ENCODE measurements at places on chromosomes 16 and 17.

- no peak for DNase-seq
These were observed 4.9 kb downstream of the THRA start for GRCh38 chr17:40067710-40068109.

- DNase-seq, result no peak
These were observed 363 bp upstream of the MIF4GD start for GRCh38 chr17:75271233-75271954.

DNA sequence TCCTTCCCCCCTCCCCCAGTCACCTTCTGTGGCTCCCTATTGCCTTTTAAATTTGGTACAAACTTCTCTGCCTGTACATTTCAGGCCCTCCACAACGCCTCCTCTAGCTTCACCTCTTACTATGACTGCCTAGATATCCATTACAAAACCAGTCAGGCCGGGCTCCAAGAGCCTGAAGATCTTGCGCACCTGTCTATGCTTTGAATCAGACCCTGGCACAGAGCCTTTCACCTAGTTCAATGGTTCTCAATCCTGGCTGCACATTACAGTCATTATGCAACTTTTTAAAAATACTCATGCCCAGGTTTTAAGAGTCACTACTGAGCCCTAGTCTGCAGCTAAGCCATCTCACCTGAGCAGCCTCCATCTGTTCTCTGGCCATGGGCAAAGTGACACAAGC, 1.6 kb upstream of the GAS7 start:
- DNase-seq, result no peak

- no peak for DNase-seq
These were observed 53.4 kb downstream of the MFSD11 start for GRCh38 chr17:76791053-76791980.

- DNase-seq, result no peak
These were observed 22.5 kb upstream of the ADCY9 start for GRCh38 chr16:4138713-4139112.

DNA sequence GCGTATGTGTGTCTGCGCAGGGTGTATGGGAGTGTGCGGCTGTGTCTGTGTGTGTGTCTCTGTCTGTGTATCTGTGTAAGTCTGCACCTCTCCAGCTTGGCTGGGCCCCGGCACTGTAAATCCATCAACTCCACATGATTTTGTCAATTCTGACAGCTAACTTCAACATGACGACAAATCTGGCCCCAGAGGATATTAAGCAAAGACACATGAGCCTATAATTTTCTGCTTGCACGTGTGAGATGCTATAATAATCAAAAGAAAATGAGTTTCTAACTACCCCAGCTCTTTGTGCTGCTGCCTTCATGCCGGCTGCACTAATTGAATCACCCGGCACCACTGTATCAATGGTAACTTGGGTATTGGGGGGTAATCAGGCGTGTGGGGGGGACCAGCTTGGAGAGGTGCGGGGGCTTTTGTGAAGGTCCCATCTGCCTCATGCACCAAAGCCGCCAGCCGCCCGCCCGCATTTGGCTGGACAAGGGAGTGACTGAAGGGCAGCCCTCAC, 57.6 kb upstream of the LHX1 start:
- DNase-seq, result no peak

DNA sequence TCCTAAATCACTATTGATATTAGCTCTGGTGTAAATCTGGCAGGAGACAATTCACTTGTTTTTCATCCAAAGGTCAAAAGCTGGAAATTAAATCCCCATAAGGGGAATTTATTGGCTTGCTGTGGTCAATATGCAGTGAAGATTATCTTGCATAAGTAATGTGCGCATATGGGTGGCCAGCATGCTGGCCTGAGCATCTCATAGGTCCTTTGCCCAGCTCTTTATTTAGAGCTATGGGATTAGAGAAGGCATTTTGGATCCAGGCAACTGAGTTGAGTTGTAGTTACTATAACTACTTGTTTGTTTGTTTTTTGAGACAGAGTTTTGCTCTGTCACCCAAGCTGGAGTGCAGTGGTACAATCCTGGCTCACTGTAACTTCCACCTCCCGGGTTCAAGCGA, 110.7 kb downstream of the AATF start:
- no peak for DNase-seq

- no peak for DNase-seq
These were observed 1.6 kb downstream of the FAM117A start for GRCh38 chr17:49762151-49762941.

GRCh38 chr16:66824006-66824405, 6.8 kb downstream of the NAE1 start:
- no peak for DNase-seq

DNA sequence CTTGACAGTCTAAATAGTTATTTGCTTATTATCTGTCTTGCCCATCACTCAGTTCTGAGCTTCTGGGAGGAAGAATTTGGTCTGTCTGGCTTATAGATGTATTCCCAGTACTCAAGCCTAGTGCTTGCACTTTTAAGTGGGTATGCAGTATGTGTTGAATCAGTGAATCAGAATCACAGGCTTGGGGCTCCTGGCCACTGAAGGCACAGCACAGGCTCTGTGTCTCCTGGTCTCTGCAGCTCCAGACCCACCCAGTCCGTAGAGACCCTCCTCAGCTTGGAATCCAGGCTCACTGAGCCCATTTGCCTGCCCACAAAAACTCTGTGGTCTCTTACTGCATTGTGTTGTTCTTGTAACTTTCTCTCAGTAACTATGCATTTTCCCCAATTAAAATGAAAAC, 19.3 kb upstream of the CFAP20 start:
- DNase-seq, result no peak

DNA sequence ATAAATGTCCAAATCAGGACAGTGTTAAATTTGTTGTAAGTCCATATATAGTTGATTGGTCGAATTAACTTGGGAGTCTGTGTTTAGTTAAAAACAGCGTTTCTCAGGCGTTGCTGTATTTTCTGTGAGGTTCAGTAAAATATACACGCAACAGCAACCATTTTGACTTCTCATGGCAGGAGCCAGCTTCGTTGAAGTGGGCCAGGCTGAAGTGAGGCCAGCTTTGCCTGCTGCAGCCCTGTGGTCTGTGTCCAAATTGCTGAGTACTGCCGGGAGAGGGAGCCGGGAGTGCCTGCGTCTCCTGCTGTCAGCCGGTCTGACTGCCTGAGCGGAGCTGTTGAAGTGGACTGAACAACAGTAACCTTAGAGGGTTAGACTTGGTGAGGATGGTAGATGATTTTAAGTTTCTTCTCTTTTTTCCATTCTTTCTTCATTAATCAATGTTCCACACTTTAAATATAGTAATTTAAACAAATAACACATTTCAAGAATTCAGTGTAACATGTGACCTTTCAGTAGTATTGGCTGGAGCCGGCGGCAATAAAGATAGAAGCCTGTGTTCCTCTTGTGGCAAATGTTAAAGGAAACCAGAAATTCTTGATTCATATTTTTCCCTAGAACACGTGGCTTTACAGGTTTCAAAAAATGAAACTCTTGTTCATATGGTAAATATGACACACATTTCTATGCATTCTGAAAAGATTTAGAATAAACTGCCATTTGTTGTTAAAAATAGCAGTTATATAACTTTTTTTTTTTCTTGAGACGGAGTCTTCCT, 37.0 kb upstream of the ZNF750 start:
- no peak for DNase-seq

DNA sequence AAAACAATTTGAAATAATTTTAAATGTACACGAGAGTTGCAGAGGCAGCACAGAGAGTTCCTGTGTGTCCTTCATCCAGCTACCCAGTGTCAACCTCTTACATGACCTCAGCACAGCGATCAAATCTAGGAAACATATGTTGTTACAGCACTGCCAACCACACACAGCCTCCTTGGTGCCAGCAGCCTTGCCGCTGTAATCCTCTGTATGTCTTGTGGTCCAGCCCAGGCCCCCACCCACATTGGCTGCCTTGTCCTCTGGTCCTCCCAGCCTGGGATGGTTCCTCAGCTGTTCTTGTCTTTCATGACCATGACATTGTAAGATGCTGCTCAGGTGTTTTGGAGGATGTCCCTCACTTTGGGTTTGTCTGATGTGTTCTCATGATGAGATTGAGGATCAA, 178.0 kb downstream of the RPTOR start:
- no peak for DNase-seq

DNA sequence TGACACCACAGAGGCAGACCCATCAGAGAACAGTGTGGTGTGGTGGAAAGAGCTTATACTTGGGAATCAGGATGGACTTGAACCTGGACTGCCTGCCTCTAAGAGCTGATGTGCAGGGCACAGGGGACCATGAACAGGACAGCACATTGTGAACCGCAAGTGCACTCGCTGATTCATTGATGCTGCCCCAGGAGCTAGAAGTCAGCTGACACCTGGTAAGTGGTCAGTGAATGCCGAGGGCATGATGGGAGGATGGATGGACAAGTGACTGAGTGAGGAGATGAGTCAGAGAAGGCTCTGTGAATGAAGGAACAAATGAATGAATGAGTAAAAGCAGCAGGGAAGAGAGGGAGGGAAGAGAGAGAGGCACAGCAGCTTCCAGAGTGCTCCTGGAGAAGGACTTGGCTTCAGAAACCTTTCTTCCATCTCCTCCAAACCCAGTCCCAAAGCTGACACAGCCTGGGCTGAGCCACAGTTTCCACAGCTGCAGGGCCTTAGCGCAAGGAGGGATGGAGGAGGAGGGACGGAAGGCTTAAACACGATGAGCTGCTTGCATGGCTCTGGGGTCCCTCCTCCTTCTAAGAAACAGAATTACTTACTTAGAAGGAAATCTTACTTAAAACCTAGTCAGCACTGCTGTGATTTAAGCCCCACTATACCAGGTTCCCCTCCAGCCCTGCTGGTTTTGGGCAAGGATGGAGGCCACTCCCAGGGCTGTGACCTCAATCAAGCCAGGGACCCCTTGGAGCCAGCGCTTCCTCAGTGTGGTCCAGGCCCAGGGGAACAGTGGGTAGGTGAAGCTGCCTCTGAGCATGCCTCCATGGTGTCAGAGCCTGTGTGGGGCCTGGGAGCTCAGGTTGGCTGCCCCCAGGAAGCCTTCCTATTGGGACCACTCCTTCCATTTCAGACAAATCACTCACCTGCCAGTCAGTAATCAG, 184.6 kb downstream of the TMEM132E start:
- peak; percentile 5 for DNase-seq

- DNase-seq, result no peak
These were observed 82.5 kb downstream of the ZDHHC7 start for GRCh38 chr16:84928679-84929420.

GRCh38 chr17:77601054-77601979, 357.2 kb upstream of the TNRC6C start:
- DNase-seq, result no peak

DNA sequence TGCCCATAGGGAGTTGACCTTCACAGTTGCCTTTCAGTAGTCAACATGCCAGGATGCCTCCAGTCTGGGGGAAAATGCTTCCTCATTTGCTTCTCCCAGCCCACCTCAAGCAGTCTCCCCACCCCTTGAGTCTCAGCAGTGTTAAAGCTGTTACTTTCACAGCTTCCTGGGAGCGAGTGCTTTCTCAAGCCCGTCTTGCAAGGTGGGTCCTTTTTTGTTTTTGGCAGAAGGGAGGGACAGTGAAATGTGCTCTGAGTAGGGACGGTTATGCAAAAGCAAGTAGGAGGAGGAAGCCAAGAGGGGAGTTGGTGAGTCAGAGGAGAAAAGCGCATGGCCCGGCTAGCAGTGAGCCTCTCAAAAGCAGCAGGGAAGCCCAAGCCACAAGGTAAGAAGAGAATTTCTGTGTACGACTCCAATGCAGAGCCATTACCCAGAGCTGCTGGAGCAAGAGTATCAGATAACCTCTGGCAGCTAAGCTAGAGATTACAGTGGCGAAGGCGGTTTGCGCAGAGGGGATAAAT, at the start of gene CHST4:
CHST4 (plus strand) TSS at position 316 of the 521 bp plus-strand sequence. CDS start 10,252 bp downstream, outside the sequence.
- no peak for DNase-seq

- DNase-seq, result no peak
These were observed 19.8 kb downstream of the JPH3 start for GRCh38 chr16:87621976-87622713.

DNA sequence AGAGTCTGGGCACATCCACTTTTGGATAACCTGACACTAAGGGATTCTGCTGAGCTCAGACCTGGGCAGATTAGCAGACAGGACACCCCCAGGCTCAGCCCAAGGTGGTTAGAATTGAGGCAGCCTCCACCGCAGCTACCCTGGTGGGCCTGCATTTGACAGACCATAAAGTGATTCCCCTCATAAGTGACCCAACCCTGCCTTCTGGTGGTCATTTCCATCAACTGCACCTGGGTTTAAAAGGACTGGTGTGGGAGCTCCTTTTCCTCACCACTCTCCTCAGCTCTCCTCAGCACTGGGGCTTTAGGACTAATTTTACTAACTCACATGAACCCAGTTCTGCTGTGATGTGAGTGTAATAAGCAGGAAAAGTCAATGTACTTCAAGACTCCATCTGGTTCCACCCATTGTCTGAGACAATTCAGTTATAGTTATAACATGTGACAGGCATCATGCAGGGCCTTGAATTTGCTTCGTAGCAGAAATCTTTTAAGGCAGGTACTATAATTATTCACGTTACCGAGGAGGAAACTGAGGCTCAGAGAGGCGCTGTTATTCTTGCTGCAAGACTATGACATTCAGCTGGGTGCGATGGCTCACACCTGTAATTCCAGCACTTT, 42.5 kb downstream of the MYH3 start:
- DNase-seq, result no peak

DNA sequence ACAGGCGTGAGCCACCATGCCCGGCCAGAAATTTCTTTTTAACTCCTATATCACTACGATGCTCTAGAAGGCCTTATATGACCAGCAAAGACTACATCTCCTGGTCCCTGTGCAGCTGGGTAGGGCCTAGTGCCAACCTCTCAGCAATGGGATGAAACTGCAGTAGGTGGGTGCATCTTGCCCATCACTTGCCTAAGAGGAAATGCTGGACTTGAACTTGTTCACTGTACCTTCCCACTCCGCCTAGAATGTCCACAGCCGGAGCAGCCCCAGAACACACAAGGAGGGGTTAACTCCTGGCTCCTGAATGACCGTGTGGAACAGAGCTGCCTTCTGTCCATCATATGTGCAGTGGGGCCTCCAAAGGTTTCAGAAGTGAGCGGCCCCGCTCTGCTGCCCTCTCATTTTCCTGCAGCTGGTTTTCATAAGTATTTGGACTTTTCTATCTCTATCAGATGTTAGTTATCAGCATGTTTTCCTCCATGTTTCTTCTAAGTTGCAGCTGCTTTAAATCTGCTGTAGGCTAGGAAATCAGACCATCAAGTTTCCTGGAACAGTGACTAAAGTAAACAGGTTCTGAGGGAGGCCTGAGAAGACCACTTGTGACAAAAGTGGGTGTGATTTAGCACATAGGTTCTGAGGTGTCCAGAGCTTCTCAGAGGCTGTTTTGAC, 52.5 kb downstream of the WSB1 start:
- no peak for DNase-seq
